Astrocyte of the cerebellum (primary cell): ENCODE measurements at places on chromosomes 2 and 18.

DNA sequence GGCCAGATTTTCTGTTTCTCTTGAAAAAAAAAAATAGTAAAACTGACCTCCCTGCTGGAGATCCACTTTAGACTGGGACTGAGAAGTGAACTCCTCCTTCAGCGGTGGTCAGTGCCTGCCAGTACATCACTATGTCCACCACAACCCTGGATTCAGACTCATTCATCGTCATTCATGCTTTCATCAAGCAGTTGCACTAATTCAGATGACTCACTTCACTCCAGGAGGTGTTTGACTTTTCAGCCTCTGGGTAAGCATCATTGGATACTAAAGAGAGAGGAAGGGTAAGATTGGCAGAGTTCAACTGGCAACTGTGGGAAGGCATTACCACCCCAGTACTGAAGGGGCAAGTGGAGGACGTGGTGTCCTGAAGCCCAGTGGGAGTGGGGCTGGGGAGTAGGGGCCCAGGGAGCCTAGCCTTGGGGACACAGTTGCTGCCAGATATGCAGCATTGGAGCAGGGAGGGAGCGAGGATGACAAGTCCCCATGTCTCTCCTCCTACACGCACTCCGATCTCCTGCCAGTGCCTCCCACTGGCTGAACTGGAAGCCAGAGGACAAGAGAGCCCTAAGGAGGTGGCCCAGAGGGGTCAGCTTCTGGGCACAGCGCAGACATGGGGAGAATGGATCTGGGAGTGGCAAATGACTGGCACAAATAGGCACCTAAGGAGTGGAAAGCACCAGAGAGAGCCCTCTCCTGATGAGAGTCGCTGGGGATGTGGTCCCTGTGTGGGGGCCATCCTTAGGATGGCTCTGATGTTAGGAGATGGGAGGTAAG is 111.1 kb downstream of the TGFA start:
- DNase-seq, result no peak

- no peak for DNase-seq
These were observed 369.4 kb upstream of the GCFC2 start for GRCh38 chr2:76080154-76080553.

- DNase-seq, result no peak
These were observed 35.6 kb upstream of the B3GNT7 start for GRCh38 chr2:231359948-231360347.

DNA sequence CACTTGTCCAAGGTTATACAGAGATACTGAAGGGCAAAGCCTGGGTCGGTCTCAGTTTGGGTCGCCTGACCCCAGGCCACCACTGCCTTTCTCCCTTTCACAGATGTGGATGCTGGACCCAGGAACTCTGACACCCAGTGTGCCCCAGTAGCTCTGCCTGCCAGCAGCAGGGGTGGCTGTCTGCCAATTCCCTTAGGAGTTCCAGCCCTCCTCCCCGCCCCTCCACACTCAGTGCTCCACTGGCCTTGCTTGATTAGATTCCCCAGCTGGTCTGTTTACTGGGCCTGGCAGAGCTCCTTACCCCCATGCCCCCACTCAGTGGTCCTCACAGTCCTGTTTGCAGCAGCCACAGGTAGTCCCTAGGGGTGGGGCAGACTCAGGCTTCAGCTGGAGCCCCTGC is 75.5 kb downstream of the NPAS2 start:
- DNase-seq, result no peak

- DNase-seq, result peak; percentile 96
These were observed 27.2 kb upstream of the EML4 start for GRCh38 chr2:42141687-42142546.

DNA sequence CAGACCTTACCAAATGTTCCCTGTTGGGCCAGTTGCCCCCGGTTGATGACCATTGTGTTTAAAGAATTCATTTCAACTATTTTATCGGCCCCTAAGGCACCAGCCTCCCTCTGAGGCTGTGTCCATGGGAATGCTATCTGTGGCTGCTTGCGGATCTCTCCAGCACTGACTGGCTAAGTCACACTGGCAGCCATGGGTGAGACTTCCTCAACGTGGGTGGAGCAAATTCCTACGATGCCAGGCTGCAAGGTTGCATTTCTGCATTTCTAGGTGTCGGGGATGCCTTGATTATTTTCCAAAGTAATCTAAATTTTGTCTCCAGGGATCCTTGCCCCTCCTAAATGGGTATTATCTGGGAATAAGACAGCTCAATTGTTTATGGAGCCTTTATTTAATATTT is 6.2 kb downstream of the CXCR4 start:
- no peak for DNase-seq

DNA sequence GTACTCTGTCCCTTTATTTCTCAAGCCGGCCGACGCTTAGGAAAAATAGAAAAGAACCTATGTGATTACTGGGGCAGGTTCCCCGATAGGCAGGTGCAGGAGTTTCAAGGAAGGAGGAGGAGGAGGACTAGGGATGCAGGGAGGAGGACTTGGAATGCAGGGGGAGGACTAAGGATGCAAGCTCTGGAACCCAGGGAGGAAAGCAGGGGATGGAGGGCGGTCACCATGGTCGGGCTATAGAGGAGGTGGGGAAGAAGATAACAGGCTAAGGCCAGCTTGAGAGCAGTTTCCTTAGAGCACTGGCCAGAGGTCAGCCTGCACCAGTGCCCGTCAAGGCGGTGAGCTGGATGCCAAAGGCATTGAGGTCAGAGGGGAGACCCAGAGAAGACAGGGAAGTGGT is 18.7 kb upstream of the B3GNT7 start:
- DNase-seq, result no peak

GRCh38 chr18:11089931-11090715 is 59.2 kb downstream of the PIEZO2 start:
- DNase-seq, result no peak
